Activated gamma-delta T cell treated with Interleukin-2 at 50 U/mL for 16 hours (primary cell): ENCODE measurements at places on chromosomes 11 and 22.

- DNase-seq: no peak
Measured at GRCh38 chr22:20021196-20022181, 579 bp downstream of the TANGO2 start.

DNA sequence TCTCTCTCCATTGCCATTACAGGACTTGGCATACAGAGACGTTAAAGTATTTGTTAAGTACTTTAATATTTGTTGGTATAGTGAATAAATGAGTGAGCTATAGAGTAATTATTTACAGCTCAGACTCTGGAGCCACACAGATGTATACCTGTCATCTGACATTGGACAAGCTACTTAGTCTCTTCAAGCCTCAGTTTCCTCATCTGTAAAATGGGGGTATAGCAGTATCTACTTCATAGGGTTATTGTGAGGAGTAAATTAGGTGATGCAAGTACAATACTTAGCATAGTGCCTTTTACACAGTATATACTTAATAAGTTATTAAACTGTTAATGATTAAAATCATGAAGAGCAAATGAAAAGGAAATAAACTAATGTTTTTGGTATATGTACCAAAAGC, 203.2 kb downstream of the NAV2 start:
- DNase-seq: no peak

- DNase-seq: no peak
Measured at GRCh38 chr11:93024369-93024768, 54.9 kb downstream of the MTNR1B start.

- no peak for DNase-seq
Measured at GRCh38 chr11:20530942-20531703, 68.3 kb upstream of the SLC6A5 start.

GRCh38 chr22:25148149-25148691, 51.4 kb upstream of the CRYBB3 start:
- DNase-seq: no peak

- DNase-seq: no peak
Measured at GRCh38 chr11:105718641-105719040, 108.8 kb downstream of the GRIA4 start.

DNA sequence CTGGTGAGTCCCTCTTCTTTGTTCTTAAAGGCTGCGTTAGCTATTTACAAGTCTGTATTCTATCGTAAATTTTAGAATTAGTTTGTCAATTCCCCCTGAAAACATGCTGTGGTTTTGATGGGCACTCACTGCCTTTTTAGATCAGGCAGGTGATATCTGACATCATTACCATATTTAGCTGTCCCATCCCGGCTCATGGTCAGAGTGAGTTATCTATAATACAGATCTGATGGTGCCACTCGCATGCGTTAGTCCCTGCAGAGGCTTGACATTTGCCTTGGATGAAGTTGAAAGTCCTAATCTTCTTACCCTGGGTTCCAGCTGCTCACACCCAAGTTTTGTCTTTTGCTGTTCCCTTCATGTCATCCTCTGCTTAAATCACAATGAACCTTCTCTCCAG, 150.5 kb upstream of the NARS2 start:
- no peak for DNase-seq

DNA sequence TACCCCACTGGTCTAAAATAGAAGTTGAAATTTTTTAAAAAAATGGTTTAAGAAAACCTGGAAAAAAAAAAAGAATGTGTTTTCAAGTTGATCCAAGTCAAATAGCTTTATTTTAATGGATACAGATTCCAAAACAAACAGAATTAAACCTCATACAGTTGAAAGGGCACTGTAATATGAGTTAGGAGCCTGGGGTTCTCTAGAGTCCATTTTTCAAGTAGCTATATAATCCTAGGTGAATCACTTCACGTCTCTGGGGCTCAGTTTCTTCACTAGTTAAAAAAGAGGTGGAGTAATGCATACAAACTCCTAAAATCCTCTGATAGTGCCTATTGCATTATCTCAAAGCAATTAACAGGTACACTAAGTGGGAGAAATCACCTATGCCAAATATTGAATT, 132.9 kb downstream of the BBOX1 start:
- no peak for DNase-seq

- DNase-seq: no peak
Measured at GRCh38 chr11:619628-620050, 3.9 kb upstream of the IRF7 start.

DNA sequence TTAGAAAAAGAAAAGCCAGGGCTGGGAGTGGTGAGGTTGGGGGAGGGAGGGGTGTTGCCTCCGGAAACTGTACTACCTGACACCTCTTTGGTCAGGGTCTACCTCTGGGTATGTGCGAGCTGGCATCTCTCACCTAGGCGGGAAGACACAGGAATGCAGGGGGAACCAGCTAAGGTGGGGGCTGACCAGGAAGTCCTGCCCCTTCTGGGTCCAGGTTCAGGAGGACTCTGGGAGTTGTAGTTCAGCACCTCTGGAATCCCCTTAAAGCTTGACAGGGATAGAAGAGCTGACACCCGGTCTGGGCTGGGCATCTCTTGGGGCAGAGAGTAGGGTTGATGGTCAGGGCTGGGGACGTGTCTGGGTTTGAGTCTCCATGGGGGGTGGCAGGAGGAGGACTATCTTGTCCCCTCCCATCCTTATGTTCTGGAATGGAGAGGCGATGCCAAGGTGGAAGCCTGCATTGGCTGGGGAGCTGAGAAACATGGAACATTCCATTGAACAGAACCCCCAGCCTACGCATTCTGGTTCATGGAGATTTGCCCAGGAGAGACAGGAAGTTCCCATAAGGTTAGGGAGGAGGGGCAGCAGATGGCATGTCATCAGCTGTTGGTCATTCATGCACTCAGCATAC, 2.1 kb upstream of the KIAA1671 start:
- DNase-seq: no peak

DNA sequence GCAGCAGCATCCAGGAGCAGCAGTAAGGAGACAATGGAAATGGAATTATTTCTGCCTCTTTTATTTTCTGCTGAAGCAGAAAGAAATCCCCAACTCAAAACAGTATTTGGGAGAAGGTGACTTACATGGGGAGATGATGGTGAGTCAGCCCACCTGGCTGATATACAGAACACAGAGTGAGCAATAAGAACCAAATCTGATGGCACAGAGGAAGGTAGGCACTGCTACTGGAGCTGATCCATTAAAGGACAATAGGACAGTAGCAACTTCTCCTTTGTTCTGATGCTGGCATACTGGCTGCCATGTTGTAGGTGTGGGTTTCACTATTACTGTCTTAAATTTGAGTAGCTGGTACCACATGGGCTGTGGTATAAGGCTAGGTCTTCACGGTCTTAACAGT, 45.2 kb downstream of the CLPB start:
- DNase-seq: no peak

DNA sequence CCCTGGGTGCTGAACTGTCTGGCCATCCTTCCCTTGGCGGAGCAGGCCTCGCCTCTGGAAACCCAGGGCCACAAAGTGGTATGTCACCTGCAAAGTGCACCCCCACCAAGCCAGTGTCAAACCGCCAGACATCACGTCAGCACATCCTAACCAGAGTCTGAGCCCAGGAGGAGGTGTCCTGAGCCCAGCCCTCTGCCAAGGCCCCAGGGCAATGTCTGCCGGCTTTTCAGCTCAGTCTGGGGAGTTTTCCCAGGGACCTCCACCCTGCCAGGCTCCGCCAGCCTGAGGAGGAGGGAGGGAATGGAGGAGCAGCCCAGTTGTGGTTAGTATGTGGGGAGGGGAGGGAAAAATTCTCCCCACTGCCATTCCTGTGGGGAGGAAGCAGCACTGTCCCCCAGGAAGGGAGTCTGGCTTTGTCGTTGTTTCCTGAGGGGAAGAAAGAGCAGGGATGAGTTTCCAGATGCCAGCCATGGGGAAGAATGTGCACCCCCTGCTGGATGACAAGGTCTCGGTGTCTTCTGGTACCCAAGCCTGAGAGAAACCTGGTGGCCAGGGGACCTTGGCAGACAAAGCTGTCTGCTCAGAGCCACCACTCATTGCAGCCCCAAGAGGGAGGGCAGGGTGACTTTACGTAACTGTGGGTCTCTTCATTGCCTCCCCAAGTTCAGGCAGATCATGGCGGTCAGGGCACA, 81.4 kb upstream of the CD82 start:
- DNase-seq: no peak

- no peak for DNase-seq
Measured at GRCh38 chr11:126217491-126217890, 5.9 kb downstream of the FAM118B start.

DNA sequence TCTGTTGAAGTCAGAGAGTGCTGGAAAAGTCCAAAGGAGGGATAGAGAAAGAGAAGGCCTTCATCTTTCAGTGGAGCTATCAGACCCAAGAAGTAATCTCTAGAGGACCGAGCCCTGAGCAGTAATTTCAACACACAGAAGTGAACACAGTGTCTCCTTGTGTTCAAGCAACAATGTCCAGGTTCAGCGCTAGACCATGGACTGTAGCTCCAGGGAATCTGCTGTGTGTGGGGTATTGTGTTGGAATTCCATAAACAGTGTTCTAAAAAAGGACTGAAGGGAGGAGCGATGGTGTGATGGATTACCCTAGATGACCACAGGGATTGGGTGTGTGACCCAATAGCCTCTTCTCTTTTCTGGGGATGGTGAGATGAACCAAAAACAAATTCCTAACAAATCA, 165.9 kb downstream of the BLID start:
- no peak for DNase-seq

GRCh38 chr11:115672999-115673411, 168.8 kb upstream of the CADM1 start:
- DNase-seq: no peak

GRCh38 chr22:49623176-49623575, 204.5 kb downstream of the BRD1 start:
- no peak for DNase-seq

GRCh38 chr22:46303347-46303965, 6.8 kb downstream of the GTSE1 start:
- no peak for DNase-seq

DNA sequence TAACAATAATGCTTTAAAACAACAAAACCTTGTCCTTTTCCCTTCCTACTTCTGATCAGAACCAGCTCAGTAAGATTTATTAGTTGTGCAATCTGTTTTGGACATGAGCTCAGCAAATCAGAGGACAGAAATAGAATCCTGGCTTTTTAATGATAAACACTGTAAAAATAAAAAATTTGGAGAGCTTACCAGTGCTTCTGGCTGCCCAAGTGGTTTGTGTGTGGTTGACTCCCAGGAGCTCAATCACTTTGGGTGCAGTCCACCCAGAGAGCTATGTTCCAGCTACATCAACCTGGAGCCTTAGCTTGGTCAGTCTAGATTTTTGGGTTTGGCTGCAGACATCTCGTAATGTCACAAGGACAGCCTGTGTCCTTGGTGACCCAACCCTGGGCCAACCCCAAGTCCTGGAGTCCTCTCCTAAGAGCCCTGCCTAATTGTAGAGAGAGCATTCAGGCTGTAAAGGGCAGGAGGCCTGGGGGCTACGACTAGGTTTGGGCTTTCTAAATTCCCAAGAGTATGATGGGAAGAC, 28.5 kb downstream of the CD44 start:
- no peak for DNase-seq

DNA sequence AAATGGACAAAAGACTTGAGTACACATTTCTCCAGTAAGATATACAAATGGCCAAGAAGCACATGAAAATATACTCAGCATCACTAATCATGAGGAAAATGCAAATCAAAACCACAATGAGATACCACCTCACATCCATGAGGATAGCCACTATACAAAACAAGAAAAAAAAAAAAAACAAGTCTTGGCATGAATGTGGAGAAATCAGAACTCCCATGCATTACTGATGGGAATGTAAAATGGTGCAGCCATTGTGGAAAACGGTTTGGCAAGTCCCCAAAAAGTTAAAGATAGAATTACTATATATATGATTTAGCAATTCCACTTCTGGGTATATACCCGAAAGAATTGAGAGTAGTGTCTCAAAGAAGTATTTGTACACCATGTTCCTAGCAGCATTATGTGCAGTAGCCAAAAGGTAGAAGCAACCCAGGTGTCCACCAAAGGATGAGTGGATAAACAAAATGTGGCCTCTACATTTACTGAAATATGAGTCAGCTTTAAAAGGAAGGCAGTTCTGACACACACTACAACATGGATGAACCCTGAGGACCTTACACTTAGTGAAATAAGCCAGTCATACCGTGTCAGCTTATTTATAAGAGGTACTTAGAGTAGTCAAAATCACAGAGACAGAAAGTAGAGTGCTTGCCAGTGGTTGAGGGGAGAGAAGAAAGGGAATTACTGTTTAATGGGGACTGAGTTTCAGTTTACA, 146.3 kb downstream of the WNT7B start:
- DNase-seq: no peak

DNA sequence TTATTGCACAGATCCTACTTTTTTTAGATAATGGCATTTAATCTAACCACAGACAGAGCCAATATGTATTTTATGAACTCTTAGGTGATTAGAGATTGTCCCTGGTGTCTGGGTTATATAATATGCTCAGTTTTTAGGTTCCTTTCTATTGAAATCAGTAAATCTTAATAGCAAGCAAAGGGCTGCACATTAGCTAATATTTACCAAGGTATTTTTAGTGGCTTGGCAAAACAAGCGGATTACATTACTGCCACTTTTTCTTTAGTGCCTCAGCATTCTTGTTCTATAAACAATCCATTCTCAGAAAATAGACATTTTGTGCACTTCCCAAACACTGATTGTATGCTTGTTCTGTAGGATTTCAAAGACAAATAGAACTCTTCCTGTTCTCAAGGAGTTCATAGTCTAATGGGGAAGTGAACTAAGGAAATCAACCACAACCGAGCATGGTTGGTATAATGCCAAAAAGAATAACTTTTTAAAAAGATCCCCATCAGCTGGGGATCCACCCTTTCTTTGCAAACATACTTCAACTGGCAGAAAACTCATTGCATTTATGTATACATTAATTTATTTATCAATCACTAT, 23.8 kb downstream of the KCNJ1 start:
- DNase-seq: no peak

DNA sequence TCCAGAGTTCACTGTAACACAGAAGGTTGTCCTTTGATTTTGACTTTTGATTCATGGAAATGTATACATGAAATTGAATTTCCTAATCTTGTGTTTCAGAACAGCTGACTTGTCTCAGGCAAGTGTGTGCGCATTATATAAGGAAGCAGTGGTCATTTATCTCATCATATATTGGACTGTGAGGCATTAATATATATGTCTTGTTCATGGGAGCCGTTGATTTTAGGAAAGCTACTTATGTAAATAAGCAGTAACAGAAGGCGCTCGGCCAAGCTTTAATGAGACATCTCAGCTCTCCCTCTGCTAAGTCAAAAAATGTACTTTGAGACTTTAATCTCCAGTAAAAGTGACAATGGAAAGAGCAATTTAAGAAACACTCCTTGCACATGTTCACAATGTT, 100.5 kb downstream of the PDHX start:
- DNase-seq: no peak

DNA sequence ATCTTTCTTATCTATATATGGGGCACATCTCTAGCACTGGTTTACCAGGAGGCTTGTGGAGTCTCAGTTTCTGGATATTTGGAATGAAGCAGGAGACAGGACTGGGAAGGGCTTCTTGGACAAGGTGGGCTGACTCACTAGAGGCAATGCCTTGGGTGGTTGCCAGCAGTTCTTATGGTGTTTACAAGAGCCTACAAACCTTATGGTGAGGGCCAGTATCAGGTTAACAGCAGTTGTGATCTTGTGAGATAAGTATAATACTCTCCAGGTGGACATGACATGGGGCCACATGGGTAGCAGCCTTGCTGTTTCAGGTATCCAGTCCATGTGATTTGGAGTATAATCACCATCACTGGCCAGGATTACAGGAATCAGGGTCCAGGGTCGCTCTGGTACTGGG, 10.2 kb downstream of the FUT4 start:
- no peak for DNase-seq
